ENCODE measurements at places on chromosomes 5 and 9.

- DNase-seq = no peak
Measured at GRCh38 chr5:62587737-62588136, 9.1 kb downstream of the LRRC70 start.

DNA sequence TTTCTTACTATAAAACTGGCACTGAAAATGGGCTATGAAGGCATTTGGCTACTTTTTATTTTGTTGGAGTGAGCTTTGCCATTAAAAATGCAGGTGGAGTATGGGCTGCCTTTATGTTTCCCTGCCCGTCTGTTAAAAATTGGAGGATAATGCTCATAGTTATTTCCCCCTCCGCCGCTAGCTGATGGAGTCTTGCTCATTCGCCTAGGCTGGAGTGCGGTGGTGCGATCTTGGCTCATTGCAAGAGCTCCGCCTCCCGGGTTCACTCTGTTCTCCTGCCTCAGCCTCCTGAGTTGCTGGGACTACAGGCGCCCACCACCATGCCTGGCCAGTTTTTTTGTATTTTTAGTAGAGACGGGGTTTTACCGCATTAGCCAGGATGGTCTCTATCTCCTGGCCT, 8.6 kb downstream of the G3BP1 start:
- no peak for DNase-seq

DNA sequence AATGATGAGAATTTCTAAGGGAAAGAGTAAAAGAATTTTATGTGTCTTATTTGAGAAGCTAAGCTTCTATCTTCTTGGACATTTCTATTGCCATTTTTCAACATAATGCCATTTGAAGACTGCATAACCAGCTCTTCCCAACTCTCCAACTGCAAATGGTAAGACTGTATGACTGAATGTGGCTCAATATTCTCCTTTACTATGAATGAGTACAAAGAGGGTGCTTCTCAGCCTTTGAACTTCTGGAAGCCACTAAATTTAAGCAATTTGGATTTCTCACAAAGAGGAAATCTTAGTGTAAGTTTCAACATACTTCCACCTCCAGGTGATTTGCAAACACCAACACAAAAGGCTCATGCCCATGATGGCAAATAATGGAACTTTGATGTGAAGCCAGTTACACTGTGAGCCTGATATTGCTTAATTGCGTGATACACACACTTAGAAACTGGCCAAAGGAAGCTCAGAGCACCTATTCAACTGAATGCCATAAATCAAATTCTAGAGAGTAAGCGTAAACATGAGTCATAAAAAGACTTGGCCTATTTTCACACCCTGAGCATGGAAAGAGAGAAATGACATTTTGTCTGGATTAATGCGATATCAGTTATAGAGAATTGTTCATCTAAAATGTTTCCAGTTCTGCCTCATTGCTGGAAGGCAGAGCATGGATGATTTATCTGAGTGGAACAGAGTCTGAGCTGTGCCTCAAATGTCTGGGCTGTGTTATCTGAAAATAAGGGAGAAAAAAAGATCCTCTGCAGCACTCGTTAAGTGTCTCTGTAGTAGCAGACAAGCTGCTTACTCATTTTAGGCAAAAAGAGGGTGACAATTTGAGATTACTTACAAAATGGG, 145.3 kb downstream of the PLK2 start:
- no peak for DNase-seq

DNA sequence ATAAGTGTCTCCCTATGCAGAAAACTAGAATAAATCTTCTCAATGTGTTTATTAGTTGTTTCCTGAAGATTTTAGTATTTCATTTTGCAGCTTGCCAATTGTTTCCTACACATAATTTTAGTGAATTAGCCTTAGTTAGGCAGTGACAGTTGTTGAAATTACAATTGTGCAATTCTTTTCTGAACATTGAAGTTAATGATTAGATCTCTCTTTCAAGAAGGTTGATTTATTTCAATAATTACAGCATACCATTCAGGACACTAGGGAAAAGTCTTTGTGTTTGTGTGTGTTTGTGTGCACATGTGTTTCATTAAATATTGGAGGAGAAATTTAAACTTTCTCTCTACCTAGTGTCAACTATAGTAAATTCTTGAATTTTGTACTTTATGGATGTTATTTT, 199.6 kb upstream of the MPDZ start:
- DNase-seq = no peak

DNA sequence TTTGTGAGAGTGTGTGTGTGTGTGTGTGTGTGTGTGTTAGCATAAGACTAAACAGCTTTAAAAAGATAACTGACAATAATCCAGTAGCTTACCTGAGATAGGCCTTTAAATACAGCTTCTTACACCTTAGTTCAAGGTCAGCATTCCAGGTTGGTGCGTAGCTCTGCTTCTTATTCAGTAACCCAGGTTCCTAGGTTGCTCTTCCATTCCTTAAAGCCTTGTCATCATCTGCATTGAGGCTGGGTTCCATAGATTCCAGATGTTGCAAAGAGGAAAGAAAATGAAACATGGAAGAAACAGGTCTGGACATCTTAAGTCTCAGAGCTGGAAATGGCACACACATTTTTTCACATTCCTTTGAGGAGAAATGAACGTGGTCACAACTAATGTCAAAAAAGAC, 53.9 kb upstream of the CAMK4 start:
- DNase-seq = no peak

GRCh38 chr9:2181792-2182191, 166.6 kb downstream of the SMARCA2 start:
- DNase-seq = no peak

GRCh38 chr9:136567651-136568287, 21.9 kb upstream of the NOTCH1 start:
- peak; percentile 92 for DNase-seq

GRCh38 chr5:103646698-103647614, 84.4 kb upstream of the NUDT12 start:
- DNase-seq = no peak

DNA sequence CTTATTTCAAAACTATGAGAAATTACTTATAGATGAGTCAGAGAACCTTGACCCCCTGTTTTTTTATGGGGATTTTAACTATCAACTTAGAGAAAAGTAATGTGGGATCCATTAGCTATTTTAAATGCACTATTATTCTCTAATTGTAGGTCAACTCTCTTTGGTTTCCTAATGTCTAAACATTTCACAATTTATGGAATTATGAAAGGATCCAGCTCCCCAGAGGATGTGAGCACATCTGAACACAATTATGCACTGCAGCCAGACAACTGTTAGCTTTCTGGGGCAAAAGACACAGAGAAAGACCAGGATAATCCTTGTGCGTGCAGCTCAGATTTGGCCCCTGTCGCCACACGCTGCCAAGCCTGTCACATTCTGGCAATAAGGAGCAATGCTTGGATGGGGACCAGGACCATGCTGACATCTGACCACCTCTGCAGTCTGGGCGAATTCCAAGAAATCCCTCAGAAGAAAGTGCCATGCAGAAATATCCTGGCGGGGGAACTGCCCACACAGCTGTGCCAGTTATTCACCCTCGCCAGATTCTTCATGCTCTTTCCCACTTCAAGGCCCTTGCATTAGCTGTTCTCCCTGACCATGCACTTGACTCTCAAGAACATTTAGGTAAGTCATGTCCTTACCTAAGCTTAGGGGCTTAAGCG, 22.2 kb upstream of the CMBL start:
- DNase-seq = peak; percentile 83

DNA sequence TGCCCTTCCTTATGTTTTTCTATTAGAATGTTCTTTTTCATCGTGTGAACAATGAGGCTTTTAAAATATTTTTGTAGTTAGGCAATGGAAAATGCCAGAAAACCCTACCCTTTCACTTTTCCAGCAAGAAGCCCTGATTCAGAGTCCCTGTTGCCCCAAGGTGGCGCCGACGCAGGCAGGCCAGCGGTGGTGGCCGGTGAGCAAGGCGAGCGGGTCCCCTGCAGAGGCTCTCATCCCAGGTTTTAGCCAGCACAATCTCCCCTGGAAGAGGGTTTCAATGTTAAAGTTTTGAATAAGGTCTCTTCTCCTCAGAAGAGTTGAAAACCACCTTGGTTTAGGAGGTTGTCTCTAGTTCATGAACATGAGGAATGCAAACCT, 40.8 kb upstream of the CKMT2 start:
- no peak for DNase-seq

DNA sequence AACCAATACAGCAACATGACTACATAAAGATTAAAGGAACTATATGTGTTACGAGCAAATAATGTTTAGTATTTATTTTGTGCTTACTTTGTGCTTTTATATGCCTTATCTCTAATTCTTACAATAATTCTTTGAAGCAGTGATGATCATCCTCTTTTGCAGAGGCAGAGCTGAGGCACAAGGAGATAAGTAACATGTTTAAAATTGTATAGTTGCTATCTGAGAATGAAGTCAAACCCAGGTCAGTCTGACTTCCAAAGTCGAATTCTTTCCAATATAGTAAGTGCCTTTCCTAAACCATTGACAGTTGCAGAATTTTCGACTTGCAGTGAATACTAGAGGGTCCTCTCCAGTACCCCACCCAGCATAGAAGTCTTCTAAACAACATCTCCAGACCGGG, 12.0 kb upstream of the ZFAND5 start:
- no peak for DNase-seq

DNA sequence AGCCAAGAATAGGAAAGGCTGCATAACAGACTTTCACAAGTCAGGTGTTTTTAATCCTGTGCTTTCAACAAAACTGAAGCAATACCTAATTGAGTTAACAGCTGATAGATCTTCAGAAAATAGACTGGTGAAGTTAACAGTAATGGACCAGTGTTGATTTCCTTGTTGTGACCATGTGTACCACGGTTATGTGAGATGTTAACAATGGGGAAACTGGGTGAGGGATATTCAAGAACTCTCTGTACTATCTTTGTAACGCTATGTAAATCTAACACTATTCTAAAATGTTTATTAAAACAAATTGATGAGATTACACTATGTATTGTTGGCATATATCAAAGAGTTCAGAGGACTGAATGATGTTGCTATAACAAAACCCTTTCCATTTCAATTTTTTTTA, 36.9 kb downstream of the MACROH2A1 start:
- no peak for DNase-seq

GRCh38 chr9:14347406-14348122, 33.6 kb upstream of the NFIB start:
- peak; percentile 89 for DNase-seq

- DNase-seq = no peak
Measured at GRCh38 chr5:153598099-153598498, 107.6 kb downstream of the GRIA1 start.

DNA sequence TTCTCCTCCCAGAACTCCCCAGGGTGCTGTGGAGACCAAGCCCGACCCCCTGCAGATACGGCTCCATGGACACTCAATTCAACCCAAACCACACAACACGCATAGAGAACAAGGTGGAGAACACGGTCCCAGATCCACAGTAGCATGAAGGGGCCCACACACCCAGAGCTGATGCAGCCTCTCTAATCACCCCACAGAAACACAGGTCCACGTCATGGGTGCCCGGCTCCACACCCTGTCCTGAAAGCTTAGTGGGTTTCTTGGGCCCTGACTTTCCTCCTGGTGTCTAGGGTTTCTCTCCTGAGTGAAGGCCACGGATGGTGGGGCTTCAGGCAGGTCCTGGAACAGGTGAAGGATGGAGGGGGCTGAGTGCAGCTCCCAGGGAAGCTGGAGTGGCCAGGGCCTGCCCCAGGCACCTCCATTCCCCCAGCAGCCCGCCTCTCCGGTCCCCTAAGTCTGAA, 1.5 kb upstream of the SLC23A1 start:
- no peak for DNase-seq

DNA sequence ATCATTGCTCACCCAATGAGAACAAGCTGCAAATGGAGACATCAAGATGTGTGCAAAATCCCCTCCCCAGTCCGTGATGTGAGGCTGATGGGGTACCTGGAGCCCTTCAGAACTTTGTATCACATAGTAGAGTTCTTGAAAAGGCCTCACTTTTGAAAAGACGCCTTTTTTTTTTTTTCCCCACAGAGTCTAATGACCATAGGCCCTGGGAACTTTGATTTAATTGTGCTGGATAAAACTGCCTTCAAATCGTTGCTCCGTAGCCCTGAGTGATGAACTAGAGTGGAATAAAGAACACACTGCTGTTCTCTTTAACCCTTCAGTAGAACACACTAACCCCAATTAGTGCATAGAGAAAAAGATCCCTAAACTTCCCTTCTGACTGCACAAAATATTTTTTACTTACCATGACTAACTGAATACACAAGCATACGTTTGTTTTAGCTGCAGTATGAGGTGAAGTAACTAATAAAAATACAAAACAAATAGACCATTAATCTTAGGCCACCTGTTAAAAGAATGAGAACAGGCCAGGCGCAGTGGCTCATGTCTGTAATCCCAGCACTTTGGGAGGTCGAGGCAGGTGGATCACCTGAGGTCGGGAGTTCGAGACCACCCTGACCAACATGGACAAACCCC, 15.1 kb downstream of the PSAT1 start:
- no peak for DNase-seq
